ENCODE measurements at places on chromosomes 6 and 20.

DNA sequence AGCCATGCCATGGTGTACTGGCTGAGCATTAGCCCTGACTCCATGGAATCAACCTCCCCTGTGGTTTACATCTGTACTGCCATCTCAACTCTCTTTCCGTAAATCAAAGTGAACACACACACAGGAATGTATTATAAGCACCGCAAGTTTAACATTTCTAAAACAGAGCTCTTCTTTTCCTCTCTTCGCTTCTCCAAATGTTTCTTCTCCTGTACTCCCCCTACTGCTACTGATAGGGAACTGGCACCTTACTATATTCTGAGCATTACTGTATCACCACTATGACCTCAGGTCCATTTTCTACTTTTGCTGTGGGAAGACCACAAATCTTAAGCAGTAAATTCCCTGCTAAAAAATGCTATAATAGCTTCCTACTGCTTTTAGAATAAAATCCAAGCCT, 101.2 kb downstream of the NUS1 start:
- DNase-seq = no peak

DNA sequence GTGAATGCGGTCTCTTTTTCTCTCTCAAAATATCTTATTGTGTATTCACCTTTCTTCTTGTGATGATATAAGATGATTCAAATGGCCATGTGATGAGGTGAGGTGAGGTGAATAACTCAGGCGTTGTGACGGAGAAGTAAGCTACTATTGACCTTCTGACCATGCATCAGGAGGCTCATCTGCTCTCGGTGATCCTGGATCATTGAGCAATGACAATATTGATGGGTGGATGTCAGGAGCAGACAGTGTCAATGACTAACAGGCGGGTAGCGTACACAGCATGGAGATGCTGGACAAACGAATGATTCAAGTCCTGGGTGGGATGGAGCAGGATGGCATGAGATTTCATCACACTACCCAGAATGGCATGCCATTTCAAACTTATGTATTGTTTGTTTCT, 119.6 kb downstream of the PXDC1 start:
- no peak for DNase-seq

DNA sequence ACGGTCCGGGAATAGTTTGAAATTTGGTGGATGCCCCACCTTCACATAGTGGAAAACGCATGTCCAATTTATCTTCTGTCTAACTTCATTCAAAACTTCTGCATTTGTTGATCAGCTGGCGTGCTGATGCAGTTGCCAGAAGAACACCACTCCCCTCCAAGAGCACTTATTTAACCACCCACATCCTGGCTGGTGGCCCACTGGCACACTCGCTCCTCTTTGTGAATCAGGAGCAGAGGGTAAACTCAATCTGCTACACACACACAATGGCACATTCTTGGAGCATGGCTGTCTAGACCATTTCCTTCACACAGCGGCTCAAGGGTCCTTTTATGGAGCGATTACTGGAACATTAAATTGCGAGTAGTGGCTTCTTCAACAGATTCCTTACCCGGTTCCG, 55.1 kb upstream of the CEP162 start:
- DNase-seq = no peak

GRCh38 chr20:61850457-61850856, 215.2 kb downstream of the TAF4 start:
- no peak for DNase-seq

GRCh38 chr6:1562171-1562955, 47.4 kb upstream of the FOXC1 start:
- DNase-seq = no peak

DNA sequence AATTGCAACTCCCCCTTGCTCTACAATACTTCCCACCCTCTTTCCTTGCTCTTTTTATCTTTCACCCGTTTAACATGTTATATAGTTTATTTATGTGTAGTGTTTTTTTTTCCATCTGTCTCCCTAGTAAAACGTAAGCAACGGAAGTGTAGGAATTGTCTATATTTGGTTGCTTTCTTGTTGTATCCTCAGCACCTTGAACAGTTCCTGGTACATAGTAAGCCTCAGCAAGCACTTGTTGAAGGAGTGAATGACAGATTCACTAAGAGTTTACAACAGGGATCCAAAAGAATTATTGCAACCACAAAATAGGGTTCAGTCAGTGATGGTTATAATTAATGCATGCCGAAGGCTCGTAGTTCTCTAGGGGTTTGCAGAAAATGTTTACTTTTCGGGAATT, 242.7 kb downstream of the SAMD5 start:
- no peak for DNase-seq

GRCh38 chr20:44010162-44010704, 95.6 kb downstream of the TOX2 start:
- no peak for DNase-seq

DNA sequence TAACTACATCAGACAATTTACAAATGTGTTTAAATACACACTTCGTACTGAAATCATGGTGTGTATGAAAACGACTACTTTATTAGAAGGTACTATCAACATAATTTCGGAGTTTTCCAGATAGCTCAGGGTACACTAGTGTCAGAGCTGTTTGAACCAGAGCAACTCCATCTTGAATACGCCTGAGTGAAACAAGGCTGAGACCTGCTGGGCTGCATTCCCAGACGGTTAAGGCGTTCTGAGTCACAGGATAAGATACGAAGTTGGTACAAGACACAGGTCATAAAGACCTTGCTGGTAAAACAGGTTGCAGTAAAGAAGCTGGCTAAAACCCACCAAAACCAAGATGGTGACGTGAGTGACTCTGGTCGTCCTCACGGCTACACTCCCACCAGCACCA, 167.6 kb downstream of the THBS2 start:
- DNase-seq = no peak

- DNase-seq = no peak
Observed at GRCh38 chr20:32907886-32908285, 49.2 kb downstream of the EFCAB8 start.

- DNase-seq = no peak
Observed at GRCh38 chr6:9161731-9162130, 726.4 kb upstream of the SLC35B3 start.

GRCh38 chr20:840858-841567, 7.5 kb downstream of the FAM110A start:
- no peak for DNase-seq

GRCh38 chr6:124961777-124962638, at the start of gene RNF217:
Gene RNF217 (plus strand): TSS chr6:124962437. CDS start chr6:124962545, 108 bp downstream.
- DNase-seq = no peak

DNA sequence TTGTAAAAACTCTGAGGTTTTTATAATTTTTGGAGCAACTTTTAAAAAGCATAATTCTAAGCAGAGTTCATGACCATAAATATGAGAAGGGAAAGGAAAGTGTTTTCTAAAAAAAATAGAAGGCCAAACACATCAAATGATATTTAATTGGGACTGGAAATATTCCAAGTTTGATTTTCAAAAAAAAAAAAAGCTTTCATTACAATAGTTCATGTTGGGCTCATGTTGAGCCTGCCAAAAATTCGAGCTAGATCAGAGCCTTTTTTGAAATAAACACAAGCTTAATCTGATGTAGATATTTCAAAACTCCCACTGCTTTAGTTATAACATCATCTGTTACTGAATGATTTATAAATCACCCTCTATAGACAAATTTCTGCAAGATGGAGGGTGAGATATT, 163.4 kb upstream of the DEFB112 start:
- DNase-seq = no peak

All from stimulated activated CD8-positive, alpha-beta memory T cell treated with anti-CD3 and anti-CD28 coated beads, Interleukin-12 subunit alpha, Interleukin-12 subunit beta, amount 100 ng/mL, for 1 hour (primary cell).